ENCODE measurements at places on chromosomes 16 and 17.

DNA sequence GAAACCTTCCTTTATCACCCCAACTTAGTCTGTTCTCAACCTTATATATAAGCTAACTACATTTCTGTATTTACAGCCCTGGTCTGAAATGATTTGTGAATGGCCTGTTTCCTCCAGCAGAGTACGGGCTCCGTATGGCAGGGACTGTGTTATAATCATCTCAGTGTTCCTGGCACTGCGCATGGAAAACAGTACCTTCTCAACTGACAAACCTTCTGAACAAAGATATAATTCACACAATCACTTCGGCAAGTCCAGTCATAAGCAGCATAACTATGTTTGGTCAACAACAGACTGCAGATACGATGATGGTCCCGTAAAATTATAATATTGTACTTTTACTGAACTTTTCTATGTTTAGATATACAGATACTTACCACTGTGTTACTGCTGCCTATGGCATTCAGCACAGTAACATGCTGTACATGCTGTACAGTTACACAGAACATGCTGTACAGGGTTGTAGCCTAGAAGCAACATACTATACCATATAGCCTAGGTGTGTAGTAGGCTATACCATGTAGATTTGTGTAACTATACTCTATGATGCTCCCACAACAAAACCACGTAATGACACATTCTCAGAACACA, 30.0 kb downstream of the ANKFY1 start:
- no peak for DNase-seq

DNA sequence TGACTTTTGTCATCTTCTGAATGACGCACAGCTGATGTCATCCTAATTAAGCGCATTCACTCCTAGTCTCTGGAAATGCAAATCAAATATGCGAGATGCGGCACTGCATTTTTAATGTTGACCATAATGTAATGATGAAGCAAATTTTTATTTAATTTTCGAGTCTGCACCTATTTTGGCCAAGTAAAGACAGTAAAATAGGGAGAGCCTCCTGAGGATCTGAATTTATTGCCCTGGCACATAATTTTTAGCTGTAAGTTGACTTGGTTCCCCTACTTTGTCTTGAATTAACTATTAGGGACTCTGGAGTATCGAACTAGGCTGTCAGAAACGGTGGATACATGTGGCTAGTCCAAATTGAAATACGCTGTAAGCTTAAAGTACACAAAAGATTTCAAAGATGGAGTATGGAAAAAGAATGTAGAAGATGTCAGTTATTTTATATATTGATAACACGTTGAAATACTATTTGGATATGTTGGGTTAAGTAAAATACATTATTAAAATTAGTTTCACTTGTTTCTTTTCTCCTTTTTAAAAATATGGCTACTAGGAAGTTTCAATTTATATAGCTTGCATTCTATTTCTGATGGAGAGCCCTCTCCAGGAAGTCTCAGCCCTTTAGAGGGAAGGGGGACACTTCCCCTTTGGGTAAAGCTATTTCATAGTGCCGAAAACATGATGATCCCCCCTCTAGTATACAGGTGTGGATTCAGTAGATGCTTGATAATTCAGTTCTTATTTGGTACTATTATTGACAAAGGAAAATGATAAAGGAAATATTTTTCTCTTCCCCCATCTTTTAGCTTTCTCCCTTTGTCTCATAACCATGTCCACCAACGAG, 991 bp downstream of the KPNA2 start:
- no peak for DNase-seq

- peak; percentile 3 for DNase-seq
Measured at GRCh38 chr17:78248051-78248914, 16.9 kb downstream of the TMEM235 start.

DNA sequence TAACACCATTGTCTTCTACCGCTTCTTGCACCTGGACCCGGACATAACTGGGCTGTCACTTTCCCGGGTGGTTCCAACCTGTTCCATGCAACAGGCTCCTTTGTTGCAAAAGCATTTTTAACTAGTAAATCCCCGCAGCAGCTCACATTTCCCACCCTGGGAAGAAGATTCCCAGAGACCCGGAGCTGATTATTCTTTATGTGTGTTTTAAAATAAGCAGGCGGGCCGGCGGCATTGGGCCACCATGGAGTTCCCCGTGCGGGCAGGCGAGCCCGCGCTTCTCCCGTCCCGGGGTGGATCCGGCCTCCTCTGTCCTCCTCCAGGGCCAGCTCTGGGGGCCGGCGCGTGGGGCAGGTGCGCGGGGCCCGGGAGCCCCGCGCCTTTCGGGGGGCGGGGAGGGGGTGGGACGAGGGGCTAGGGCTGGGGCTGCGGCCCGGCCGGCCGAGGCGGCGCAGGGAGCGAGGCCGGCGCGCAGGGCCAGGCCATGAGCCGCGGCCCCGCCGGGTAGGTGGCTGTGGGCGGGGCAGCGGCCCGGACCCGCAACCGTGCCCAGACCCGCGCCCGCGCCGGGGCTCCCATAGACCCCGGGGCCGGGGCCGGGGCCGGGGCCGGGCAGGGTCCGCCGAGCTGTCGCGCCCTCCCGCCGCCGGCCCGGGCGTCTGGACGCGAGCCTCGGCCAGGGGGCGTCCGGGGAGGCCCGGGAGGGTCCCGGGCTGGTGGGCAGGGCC, 1.7 kb downstream of the CRAMP1 start:
- no peak for DNase-seq

- DNase-seq = no peak
Measured at GRCh38 chr16:66050991-66051390, 315.5 kb upstream of the CDH5 start.

DNA sequence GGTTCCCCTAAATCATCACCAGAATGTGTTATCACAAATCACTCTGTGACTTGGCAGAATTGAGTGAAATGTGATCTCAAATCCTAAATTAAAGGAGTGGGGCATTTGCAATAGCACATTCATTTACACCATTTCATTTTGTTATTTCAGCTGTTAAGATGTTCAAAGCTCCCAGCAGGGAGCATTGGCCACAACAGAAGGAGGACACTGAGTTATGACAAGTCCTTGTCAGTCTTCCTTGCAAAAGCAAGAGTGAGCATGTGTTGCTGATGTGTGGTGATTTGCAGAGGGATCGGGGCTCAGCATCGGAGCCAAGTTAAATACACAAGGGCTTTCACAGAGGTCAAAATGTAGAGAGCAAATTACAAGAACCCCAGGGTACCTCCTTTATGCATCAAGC, 372.2 kb upstream of the CDH5 start:
- DNase-seq = no peak

DNA sequence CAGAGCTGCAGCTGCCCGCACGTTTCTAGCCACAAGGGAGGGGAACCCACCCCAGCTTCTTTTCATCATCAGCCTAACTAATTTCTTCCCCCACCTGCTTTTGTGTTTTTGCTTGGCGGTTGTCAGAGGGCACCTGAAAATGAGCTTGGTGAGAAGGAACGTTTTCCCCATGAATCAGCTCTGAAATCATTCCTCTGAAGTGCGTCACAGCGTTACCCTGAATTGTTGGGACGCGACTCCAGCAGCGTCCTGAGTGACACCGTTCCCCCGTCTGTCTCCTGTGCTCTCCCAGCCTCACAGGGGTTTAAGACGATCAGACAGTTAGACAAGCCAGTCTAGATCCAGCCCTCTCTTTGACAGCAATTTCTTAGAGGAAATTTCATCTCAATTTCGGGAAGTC, 722.9 kb upstream of the EEF2KMT start:
- DNase-seq = no peak

DNA sequence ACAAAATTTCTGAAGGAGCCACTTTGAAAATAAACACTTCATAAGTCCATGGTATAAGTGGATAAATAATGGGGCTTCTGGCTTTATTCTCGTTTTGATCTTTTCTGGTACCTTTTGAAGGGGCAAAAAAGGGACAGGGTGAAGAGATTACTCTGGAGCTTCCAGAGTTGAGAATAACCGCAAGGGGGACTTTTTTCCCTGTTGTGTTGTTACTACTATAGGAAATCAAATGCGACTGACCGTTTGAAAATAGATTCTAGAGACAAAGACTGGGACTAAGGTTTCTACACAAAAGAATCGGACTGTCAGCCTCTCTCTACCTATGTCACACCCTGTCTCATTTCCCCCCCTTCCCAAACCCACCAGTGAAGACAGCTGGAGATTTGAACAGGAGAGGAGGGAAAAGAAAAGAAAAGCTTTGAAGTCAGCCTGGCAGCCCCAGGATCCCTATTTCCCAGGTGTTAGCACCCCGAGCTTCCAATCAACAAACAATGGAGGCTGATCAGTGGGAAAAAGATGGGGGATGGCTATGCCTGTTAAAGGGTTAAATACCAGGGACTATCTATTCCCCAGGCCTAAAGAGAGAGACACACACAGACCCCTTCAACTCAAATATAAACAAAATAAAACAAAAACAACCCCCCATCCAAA, 8.4 kb downstream of the HOXB4 start:
- DNase-seq = no peak

- no peak for DNase-seq
Measured at GRCh38 chr17:83116311-83116771, 36.9 kb downstream of the METRNL start.

DNA sequence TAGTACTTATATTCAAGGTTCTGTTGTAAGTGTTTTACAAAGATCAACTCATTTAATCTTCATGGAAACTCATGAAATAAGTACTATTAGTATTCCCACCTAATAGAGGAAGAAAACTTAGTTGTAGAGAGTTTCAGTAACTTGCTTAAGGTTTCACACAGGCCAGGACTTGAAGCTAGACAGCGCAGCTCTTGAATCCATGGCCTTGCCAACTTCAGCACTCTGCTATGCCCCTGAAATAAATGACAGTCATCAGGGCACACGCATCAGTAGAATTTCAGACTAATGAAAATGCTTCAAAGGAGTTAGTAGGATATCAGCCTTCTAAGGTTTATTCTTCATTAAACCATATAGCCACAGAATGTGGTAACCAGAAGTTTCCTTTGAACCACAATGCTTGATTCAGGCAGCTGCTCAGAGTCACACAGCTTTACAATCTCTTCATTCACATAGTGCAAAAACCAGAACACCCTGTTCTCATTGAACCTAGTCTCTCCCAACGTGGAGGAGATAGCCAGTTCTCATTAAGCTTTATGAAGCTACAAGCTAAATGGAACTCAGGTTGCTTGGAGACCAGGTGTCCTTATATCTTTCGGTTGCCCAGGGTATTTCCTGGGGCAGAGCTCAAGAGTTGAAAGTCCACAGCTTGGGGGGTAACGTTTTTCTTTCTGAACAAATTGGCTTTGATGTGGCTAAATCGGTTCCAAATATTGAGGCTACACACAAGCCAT, 39.7 kb downstream of the KCNJ2 start:
- no peak for DNase-seq

- DNase-seq = no peak
Measured at GRCh38 chr16:61412562-61412961, 623.7 kb downstream of the CDH8 start.

- no peak for DNase-seq
Measured at GRCh38 chr17:17109256-17109655, 67.0 kb downstream of the MPRIP start.

GRCh38 chr17:71777048-71777640, 343.7 kb upstream of the SOX9 start:
- DNase-seq = no peak

GRCh38 chr17:49887086-49887743, 39.3 kb upstream of the TAC4 start:
- no peak for DNase-seq

- no peak for DNase-seq
Measured at GRCh38 chr17:47855737-47856136, 4.8 kb upstream of the SP6 start.

DNA sequence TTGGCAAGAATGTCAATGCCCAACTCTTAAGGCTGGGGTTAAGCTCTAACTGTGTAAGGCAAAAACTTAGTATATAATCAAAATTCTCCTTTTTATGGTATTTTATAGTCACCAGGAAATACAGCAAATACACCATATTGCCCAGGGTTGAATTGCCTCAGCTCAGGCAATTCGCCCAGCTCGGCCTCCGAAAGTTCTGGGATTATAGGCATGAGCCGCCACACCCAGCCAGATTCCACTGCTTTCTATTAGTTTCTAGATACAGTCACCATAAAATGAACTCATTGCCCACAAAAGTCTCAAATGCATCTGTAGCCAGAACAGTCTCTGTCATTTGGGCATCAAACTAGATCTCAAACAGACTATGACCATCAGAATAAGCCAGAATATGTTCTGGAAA, 238.7 kb upstream of the TOX3 start:
- DNase-seq = no peak

DNA sequence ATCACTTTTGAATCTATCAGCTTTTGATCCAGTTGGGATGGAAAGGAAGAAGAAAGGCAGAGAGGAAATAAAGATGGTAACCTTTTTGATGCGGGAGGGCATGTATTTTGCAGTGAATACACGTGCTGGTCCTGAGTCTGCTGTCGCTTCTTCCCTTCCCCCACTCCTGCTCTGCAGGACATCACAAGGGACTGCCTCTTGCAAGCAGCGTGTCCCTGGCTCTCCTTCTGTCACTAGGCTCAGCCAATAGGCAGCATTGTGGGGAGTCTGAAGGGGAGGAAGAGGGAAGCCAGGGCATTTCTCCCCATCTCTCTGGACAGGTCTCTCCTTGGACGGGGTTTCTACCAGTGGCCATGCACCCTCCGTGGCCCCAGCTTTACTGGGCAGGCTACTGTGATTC, 15.7 kb upstream of the WFDC1 start:
- peak; percentile 37 for DNase-seq

DNA sequence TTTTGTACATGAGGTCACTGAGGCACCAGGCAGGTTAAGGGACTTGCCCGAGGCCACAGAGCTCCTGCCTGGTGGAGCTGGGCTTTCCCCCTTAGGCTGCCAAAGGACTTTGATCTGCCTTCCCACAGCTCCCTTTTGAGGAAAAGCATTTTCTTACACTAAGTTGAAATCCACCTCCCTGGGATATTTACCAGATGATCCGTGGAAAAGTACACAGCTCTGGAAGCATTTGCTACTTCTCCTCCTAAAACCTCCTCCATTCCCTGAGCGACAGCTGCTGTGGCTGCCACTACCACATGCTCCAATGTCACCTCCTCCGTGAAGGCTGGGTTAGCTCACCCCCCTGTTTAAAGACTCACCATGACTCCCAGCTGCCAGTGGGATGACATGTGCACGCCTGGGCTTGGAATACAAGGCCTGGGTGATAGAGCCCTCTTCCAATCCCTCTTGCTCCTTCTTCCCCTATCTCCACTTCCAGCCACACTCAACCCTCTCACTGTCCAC, 1.2 kb upstream of the MPRIP start:
- peak; percentile 61 for DNase-seq

- no peak for DNase-seq
Measured at GRCh38 chr17:74916851-74917199, 6.2 kb downstream of the USH1G start.

GRCh38 chr16:71927383-71927782, 32.1 kb downstream of the IST1 start:
- DNase-seq = peak; percentile 56

DNA sequence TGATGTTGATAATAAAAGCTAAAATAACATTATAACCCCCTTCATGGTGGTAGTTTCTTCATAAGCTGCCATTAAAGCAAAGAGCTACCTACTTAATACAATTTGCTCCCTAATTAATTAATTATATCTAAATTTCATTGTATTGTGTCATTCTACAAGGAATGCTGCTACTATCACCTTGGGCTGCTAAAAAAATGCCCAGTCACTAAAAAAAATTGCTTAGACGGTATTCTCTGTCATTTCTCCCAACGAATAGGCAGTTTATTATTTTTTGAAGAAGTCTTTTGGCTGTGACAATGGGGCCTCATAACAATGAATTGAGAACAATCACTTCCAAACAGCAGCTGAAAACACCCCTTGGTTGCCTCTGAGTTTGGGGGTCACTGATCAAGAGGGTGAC, 59.5 kb downstream of the XYLT1 start:
- DNase-seq = no peak

- no peak for DNase-seq
Measured at GRCh38 chr17:72982680-72983079, 109.8 kb downstream of the SLC39A11 start.

GRCh38 chr16:17877821-17878360, 407.1 kb upstream of the XYLT1 start:
- DNase-seq = no peak

All from BE2C (cell line).